Stimulated activated CD4-positive, alpha-beta T cell treated with anti-CD3 and anti-CD28 coated beads, Interleukin-1b, Interleukin-23, amount 100 ng/mL, for 24 hours (primary cell): ENCODE measurements at places on chromosomes 16 and 17.

DNA sequence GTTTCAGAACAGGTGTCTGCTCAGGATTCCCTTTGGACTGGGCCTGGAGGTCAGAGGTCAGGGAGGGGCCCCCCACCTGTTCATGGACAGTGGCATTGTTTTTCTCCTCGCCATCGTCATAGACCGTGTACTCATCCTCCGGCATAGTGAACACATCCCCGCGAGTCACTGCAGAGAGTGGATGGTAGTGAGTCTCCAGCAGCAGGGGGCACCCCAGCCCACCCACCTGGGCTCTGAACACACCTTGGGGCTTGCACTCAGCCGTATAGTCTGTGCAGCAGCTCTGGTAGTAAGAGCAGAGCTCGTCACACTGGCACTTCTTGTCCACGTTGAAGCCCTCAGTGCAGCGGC is 448 bp downstream of the VTN start:
- no peak for DNase-seq

DNA sequence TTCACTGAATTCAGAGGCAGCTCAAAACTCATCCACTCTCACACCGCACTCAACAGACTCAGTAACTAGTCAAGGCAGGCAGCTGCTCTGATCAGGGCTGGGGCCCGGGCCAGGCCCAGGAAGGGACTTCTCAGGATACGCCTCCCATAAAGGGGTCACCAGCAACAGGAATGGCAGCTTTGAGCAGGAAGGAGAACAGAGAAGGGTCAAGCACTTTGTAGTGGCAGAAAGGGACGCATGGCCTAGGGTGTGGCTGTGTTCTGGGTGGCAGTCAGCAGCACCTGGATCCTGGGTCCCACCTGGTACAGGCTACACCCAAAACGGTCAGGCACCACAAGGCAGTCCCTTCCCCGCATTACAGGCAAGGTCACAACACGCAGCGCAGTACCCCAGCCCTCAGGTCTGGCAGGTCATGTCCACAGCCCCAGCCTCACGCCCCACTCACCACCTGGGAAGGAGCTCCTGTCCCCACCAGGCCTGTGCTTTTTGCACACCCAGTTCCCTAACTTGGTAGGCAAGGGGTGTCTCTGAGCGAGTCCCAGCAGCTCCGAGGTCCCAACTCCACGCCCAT is 99.7 kb downstream of the ZNF778 start:
- DNase-seq = no peak

GRCh38 chr16:72876981-72877373 is 171.0 kb downstream of the ZFHX3 start:
- DNase-seq = no peak

DNA sequence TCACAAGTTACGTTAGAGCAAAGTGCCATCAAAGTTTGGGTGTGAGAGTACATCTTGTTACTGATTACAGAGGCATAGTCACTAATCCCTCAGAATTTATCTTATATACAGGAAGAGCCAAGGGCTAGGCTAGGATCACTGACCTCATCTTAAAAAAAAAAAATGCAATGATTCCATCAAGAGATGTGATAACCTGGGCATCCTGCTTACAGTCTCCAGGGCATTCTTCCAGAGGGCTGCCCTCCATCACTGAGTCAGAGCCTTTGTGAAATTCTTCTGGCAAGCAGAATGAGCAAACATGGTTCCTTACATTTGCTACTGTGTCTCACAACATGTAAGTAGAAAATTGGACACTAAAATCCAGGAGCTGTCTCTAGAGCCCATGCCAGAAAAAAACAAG is 410.6 kb downstream of the ZFHX3 start:
- no peak for DNase-seq

DNA sequence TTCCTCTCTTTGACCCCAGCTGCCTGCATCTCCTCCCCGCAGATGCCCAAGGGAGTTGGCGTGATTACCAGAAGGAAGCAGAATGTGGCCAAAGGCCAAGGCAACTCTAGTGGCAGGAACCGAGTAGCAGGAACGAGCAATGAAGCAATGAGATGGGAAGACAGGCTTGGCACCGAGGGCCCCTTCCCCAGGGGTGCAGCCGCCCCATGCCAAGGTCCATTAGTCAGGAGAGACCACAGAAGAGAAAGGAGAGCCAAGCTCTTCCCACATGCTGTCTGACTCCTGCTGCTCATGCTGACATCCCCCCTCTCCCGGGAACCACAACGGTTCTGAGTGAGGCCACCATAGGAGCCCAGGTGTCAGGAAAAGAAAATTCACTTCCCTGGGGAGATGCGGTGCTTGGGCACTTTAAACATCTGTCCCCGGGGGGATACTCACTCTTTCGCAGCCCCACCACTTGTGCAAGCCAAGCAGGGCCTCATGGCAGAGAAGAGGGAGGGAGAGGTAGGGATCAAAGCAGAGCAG is 67.4 kb downstream of the MYO18A start:
- no peak for DNase-seq

GRCh38 chr17:16980813-16981731 is 9.2 kb upstream of the TNFRSF13B start:
- no peak for DNase-seq

DNA sequence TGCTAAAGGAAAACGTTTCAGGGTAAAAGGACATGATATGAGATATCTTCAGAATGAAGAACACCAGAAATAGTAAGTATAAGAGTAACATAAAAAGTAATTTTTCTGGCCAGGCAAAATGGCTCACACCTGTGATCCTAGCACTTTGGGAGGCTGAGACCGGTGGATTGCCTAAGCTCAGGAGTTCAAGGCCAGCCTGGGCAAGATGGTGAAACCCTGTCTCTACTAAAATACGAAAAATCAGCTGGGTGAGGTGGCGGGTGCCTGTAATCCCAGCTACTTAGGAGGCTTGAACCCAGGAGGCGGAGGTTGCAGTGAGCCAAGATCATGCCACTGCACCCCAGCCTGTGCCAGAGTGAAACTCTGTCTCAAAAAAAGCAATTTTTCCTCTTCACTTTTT is 56.6 kb upstream of the NFAT5 start:
- no peak for DNase-seq

DNA sequence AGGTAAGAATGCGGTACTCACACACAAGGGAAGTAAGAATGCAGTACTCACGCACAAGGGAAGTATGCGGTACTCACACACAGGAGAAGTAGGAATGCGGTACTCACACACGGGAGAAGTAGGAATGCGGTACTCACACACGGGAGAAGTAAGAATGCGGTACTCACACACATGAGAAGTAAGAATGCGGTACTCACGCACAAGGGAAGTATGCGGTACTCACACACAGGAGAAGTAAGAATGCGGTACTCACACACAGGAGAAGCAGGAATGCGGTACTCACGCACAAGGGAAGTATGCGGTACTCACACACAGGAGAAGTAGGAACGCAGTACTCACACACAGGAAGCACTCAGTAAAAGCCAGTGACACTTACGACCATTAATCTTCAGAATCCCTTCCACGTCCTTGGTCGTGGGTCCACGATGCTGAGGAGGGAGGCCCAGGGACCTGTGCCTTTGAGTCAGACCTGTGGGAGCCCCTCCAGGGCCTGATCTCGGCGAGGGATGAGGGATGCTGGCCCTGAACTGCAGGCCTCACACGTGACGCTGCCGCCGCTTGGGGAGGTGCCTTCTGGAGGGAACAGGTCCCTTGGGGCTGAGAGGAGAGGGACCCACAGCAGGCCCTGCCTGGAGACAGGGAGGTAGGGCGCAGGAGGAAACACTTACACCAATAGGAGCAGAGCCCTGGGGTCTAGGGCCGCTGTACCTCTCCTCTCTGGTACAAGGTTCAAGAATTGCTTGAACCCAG is 20.2 kb downstream of the ABR start:
- DNase-seq = no peak

DNA sequence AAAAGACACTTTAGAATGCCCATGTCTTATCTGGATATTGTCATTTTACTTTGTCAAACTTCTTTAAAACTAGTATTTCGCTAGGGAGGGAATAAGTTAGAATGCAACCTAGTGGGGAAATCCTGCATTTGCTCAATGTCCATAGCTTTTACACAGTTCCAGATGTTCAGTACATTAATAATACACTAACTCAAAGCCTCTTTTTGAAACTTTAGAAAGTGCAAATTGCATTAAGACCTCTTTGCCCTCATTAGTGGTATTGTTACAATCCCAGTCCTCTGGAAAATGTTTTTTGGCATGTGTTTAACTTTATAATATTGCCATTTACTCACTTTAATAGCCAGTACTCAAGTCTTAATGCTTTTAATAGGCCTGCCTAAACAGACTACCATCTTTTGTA is 106.8 kb downstream of the BRIP1 start:
- DNase-seq = no peak

DNA sequence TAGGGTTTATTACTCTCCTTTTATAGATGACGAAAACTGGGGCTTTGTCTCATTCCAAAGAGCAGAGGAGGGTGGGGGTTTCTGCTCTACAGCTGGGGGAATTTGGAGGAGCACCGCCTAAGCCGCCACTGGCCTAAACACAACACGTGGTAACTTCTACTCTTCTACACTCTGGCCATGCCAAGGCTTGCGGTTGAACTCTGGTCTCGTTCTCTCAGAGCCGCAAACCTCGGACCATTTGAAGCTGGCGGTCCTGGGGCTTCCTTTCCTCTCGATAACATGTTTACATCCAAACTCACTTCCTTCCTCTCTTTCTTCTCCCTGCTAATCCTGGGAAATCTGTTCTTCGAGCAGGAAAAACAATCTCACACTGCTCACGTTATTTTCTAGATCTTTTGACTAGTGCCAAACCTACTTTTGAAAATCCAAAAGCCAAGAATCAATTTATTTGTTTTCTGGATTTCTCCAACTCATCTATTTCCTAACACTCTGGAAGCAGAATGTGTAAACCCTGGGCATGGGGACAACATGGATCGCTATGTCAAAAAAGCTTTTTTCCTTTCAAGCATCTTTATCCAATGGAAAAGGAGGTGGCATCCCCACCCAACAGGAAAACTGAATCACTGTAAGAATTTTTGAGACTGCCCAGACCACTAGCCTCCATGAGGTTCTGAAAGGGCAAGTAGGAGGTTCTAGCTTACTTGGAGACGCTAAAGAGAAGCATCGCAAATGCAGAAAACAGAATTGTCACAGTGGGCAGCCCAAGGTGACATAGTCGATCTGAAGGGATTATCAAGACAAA is 13.6 kb upstream of the EEF2K start:
- DNase-seq = peak; percentile 43

- no peak for DNase-seq
Observed at GRCh38 chr16:86791287-86792035, 213.1 kb downstream of the FOXL1 start.

DNA sequence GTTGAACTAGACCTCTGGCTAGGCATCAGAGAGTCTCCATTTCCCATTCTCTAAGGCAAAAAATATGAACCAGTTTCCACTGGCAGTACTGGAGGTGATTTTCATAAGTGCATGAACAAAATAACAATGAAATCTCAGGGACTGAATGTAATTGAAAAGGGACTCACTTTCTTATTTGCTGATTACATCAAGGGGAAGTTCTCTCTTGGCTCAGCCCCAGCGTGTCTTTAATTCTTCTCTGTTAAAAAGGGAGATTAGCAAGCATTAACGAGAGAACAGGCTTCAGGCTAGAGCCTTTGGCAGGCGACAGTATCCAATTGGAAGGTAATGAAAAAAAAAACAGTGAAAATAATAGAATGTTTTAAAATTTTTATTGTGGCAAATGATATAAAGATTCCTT is 34.0 kb upstream of the ADAMTS18 start:
- no peak for DNase-seq

DNA sequence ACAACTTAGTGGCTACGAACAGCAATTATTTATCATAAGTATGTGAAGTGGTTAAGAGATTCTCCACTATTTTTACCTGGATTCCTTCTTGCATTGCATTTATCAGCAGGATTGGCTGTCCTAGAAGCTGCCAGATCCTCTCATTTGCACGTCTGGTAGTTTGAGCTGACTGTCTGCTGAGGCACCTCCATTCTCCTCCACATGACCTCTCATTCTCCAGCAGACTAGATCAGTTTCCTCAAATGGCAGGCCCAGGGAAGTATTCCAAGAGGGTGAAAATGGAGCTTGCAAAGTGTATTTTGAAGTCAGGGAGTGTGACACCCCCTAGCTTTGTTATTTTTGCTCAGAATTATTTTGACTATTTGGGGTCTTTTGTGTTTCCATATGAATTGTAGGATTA is 870.1 kb downstream of the CDH11 start:
- no peak for DNase-seq

DNA sequence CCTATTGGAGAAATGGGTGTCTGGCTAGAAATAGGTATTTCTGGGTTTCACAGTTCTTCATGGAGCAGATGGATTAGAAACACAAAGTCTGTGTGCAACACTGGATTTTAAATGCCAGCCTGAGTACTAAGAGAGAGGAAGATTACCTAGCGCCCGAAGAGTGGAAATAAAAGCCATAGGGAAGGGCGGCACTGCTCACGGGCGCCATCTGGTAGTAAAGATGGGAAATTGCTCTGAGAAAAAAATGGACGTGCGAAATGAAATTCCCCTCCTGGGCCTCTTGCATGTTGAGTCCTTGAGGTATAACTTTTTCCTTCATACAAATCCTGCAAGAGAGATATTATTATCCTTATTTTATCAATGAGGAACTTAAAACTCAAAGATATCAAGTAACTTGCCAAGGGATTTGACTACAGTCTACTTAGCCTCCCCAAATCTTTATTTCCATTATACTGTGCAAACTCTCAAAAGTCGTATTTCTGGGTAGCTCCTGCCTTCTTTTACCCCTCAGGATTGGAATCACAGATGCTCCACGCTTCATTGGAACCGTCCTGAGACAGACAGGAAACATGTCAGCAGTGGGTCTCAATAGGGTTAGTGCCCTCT is 72.8 kb downstream of the MMD start:
- peak; percentile 13 for DNase-seq

DNA sequence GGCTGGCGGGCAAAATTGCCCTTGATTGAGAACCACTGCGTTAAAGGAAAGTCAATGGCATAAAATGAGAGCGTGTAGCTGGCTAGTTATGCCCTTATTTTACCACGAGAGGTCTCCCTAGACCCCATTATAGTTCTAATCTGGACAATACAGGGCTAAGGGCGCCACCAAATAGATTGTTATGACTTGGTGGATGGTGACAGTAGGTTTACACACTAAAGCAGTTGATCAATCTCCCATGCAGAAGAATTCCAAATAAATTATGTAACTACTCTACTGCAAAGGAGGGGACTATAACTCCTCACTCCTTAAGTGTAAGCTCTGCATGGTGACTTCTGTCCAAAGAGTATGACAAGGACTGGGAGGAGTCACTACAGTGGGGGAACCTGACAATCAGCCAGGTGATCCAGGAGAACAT is 20.4 kb upstream of the YPEL2 start:
- DNase-seq = no peak

- DNase-seq = no peak
Observed at GRCh38 chr17:44738214-44738906, 20.4 kb upstream of the ADAM11 start.

- no peak for DNase-seq
Observed at GRCh38 chr17:62923258-62924150, 42.5 kb upstream of the TANC2 start.

- no peak for DNase-seq
Observed at GRCh38 chr17:56098746-56099145, 54.5 kb upstream of the ANKFN1 start.

DNA sequence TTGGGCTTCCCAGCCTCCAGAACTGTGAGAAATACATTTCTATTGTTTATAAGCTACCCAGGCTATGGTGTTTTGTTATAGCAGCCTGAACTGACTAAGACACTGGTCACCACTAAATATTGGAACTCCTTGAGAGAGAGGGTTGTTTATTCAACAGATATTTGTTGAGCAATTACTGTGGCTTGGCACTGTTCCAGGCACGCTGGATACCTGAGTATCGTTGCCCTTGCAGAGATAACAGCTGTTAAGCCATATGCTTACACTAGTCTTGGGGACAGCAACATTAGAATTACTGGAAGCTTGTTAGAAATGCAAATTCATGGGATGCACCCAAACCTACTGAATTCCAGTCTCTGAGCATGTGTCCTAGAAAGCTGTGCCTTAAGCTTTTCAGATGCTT is 230.7 kb downstream of the HS3ST4 start:
- no peak for DNase-seq
